ENCODE measurements at places on chromosomes 2 and 18. TPM values are rescaled to one million over a fixed set of nuclear protein-coding genes. Genes with fewer than 3 reads are reported as not detected.

DNA sequence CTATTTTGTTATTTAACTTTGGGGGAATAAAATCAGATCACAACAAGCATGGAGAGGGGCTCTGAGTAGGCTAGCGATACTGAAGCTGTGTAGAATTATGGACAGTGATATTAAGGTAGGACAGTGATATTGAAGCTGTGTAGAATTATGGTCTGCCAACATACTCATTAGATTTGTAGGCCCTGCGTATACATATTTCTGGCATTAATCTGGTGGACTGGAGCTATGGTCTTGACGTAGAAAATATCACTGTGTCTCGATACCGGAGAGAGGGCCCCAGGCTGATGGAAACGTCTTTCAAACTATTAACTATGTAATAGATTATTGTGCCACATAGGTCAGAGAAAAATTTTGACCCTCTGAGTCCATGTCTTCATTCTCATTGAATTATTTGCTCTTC is 511.4 kb downstream of the ADCYAP1 start:
- H3K4me3 ChIP-seq, result no peak overlapping the region
- DNase-seq, result no peak
- no peak overlapping the region for H3K27ac ChIP-seq
- H3K27me3 ChIP-seq, result no peaks in the 10 kb centered on the region

DNA sequence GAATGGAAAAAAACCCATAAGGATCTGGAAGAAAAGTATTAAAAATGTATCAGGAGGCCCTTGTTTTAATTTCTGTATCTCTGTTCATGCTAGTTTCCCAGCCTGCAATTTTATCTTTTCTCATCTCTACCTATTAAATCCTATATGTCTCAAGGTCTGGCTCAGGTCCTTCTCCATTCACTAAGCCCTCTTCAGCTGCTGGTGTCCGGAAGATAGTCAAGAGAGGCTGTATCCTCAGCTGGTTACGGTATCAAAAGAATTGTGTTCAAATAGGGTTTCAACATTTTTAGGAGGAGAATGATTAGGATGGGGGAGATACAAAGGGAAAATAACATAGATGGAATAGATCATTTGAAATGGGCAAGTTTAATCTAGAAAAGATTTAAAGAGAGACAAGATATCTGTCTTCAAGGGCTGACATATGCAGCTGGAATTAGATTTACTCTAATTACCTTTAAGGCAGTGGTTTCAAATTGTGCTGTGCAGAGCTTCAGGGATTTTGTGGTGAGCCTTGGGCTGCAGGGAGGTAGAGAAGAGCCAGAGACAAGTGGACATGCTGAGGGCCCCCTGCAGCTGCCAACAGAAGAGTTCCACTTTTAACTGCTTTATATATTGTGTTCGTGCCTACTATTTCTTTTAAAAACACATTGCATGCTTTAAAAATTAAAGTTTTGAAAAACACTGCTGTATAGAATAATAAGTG is 24.1 kb downstream of the GREB1L start:
- no peaks in the 10 kb centered on the region for H3K4me1 ChIP-seq
- H3K27ac ChIP-seq, result no peak overlapping the region
- DNase-seq, result no peak
- no peaks in the 10 kb centered on the region for H3K36me3 ChIP-seq
- H3K27me3 ChIP-seq, result peaks cover 28% of the 10 kb centered on the region
- no peak overlapping the region for H3K4me3 ChIP-seq

GRCh38 chr18:77147418-77147852 is 14.9 kb upstream of the MBP start:
- H3K27me3 ChIP-seq, result peaks cover 4% of the 10 kb centered on the region
- no peak overlapping the region for H3K4me3 ChIP-seq
- H3K4me1 ChIP-seq, result peaks cover 22% of the 10 kb centered on the region
- H3K36me3 ChIP-seq, result peaks cover 2% of the 10 kb centered on the region
- no peak for DNase-seq

The STPG4 gene
- total RNA-seq, result 0.21 TPM

- no peaks in the 10 kb centered on the region for H3K4me1 ChIP-seq
- no peak overlapping the region for H3K4me3 ChIP-seq
- H3K27ac ChIP-seq, result no peak overlapping the region
- no peaks in the 10 kb centered on the region for H3K27me3 ChIP-seq
Measured at GRCh38 chr2:212052412-212053159, 486.0 kb downstream of the ERBB4 start.

- no peak overlapping the region for H3K4me3 ChIP-seq
- H3K36me3 ChIP-seq, result no peaks in the 10 kb centered on the region
- H3K4me1 ChIP-seq, result peaks cover 2% of the 10 kb centered on the region
- no peak for DNase-seq
Measured at GRCh38 chr2:234116010-234116409, 65.5 kb downstream of the SPP2 start.

- DNase-seq, result no peak
- H3K27me3 ChIP-seq, result no peaks in the 10 kb centered on the region
- H3K27ac ChIP-seq, result peak overlapping the region; percentile 97
- peak overlapping the region; percentile 95 for H3K4me3 ChIP-seq
- no peaks in the 10 kb centered on the region for H3K36me3 ChIP-seq
Measured at GRCh38 chr2:61471905-61472805, 1.3 kb upstream of the USP34 start.

DNA sequence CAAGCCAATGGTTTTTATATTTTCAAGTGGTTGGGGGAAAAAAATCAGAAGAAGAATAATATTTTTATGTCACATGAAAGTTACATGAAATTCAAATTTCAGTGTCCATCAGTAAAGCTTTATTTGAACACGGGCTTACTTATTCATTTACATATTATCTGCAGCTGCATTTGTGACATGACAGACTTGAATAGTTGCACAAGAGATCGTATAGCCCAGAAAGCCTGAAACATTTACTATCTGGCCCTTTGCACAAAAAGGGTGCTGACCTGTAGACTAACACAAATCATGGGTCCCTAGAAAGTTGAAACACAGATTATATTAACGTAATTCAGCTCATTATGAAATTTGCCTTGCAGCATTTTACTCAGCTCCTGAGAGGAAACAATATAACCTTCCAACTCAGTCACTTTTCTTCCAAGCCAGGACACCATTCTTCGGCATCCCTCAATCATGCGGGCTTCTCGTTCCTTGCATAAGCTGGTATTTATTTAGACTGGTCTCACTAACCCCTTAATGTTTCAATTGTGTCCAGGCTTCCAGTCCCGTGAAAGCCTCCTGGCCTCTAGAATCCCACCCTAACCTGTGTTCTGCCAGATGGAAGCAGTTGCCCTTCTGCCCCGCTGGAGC is 402.7 kb downstream of the SETBP1 start:
- no peaks in the 10 kb centered on the region for H3K4me1 ChIP-seq
- no peak overlapping the region for H3K4me3 ChIP-seq
- DNase-seq, result no peak
- peaks cover 36% of the 10 kb centered on the region for H3K27me3 ChIP-seq

- H3K36me3 ChIP-seq, result peaks cover 3% of the 10 kb centered on the region
- DNase-seq, result no peak
- H3K27ac ChIP-seq, result no peak overlapping the region
- H3K27me3 ChIP-seq, result no peaks in the 10 kb centered on the region
- no peak overlapping the region for H3K4me3 ChIP-seq
Measured at GRCh38 chr2:73033142-73033765, 38.3 kb downstream of the SFXN5 start.
